ENCODE measurements at places on chromosomes 2 and 18.

GRCh38 chr18:37385846-37386778, 179.5 kb downstream of the CELF4 start:
- DNase-seq, result no peak

DNA sequence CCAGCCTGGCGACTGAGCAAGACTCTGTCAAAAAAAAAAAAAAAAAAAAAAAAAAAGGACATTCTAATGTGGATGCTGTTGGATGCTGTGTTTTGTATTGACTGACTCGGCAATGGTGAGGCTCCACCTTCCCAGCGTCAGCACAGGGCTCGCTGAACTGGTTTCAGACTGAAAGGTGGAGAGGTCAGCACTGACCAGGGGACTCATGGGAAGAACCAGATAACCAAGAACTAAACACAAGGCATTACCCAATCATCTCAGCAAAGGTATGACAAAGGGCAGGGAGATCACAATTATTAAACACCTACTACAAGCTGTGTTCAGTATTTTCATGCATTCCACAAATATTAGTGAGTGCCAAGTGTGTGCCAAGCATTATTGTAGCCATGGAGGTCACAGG, 103.2 kb downstream of the LRATD1 start:
- DNase-seq, result no peak

- DNase-seq, result no peak
These were observed 57.8 kb upstream of the GPR45 start for GRCh38 chr2:105183555-105184323.

DNA sequence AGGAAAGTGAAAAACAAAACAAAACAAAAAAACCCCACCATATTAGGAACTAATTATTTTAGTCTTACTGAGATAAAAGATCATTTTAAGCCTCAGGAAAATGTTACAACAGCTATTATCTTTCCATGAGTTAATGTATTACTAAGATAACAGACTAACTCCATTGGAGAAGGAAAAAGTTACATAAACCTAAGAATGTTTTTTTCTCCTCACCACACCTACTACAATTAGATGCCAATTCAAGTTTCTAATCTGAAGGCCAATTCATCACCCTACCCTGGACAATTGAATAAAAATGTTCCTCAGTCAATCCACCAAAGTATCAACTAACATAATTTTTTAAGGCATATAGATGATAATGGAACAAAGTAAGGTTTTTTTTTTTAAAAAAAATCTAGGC, 10.2 kb upstream of the GFPT1 start:
- DNase-seq, result no peak

GRCh38 chr2:70531419-70532086, 22.1 kb downstream of the TGFA start:
- DNase-seq, result no peak

- no peak for DNase-seq
These were observed 23.3 kb downstream of the OTOF start for GRCh38 chr2:26454561-26455001.

DNA sequence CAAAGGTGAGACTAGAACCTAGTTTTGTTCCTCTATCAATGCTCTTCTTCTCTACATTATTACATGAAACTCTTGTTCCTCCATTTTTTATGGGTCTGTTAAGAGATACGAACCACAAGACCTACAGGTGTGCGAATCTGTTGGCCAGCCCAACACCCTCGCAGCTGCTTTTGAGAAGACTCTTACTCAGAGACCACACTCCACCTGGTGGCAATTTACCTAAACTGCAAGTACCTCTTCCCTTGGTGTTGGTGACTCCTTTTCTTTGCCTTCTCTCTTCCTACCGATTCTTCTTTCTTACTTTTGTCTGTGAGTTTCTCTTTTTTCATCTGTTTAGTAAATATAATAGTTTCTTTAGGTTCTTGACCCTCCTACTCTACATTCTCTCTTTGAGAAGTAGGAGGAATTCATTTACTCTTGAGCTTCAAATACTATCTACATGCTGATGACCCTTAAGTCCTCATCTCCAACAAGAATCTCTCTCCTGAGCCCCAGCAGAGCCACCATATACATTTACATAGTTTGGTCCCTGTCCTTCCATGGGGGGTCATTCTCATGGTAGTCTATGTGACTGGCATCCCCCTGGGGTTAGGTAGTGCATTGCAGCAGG, 81.8 kb upstream of the GAREM1 start:
- peak; percentile 18 for DNase-seq

DNA sequence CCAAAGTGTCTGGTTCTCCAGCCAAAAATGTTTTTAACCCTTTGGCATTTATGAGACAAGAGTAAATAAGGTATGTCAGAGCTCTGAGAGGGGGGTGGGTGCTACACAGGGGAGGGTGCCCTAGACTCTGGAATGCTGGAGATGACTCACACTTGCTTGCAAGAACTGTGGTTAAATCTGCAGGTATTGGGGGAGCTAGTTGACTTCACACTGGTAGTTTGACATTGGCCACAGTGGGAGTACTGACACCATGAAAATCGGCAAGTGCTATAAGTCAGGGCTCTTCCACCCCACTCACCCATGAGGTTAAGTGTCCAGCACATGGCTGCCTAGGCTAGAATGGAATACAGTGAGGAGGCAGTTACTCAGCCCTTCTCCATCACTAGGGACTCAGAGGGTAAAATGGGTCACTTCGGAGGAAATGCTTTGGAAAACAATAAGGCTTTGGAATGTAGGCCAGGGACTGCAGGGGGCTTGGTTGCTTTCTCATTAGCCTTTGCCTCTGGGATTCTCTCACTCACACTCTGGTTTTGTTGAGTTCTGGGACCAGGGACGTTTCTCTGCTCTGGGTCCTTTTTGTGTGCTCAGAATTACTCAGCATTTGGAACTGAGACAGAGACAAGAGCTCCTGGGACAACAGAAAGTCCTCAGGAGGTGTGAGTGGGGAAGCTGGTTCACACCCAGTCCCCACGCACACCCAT, 91.6 kb downstream of the ACKR3 start:
- DNase-seq, result no peak

DNA sequence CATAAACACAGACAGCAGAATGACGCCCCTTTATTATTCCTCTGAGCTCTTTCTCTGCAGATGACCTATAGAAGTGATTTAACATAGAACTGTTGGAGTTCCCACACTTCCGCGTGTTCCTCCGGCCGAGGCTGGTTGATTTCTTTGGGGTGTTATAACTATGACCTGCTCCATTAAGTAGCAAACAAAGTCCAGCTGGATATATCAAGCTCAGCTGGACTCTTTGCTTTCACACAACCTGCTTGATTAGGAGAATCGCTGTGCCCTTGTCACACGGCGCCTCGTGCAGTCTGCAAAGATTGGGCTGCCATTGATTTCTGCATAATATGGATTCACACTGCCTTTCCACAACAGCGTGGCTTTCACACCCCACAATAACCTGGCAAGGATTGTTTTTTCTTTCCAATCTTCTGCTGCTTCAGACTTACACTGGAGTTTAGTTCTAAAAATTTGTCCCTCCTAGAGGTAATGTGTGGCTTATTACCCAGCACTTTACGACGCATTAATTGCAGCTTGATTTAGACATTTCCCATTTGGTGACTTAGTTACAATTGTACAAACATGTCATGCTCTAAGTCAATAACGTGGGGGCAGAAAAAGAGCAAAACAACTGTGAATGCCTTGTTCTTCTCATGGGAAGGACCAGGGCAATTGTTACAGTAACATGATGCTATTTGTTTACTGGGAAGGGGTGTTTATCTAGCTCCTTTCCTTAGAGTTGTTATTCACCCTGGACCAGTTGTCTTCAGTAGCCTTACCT, 485.7 kb downstream of the TXNL1 start:
- no peak for DNase-seq

GRCh38 chr2:194166818-194167217, 1490.2 kb upstream of the SLC39A10 start:
- DNase-seq, result no peak

DNA sequence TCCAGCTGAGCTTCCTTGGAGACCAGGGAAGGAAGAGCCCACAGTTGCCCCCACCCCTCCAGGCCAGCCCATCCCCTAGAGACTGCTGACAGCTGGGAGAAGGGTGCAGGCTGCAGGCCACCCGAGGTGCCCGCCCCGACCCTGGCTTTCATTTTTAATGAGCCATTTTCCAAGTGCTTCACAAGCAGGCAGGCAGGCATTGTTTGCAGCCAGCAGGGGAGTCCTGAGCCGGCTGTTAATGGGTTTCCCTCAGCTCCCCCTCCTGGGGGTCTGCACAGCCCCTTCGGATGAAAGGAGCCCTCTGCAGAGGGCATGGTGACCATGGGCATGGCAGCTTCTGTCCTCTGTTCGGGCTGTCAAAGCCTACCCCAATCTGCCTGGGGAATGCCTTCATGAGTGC, 94.5 kb downstream of the ZBTB7C start:
- no peak for DNase-seq

DNA sequence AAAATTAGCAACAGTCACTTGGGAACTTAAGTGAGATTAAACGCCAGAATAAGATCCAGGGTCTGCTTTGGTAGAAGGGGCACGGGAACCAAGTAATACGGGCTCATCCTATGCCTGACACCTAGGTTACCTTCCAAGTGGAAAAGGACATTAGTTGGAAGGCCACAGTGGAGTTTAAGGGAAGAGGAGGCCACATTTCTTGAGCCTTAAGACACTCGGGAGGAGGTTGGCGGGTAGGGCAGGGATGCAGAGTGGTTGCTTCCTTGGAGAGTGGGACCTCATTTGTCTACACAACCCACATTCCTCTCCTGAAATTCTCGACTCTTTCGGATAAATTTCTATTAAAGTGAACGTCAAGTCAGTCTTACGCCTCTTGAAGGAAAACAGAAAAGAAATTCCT, 510 bp upstream of the DNAH6 start:
- DNase-seq, result no peak

DNA sequence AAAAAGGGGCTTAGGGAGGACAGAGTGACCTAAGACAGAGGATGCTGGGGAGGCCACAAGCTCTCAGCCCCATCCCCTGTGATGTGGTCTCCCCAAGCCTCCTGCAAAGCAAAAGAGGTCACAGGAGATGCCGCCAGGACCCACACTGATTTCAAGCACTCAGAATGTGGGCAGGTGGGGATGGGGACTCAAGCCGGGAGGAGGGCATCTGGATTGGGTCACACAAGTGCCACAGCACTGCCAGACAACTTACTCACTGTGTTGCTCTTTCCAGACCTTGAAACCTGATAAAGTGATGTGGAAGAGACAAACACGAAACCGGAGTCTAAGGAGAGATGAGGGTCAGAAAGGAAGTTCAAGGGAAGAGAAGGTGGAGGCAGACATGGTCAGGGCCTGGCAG, 95.7 kb downstream of the TTC32 start:
- DNase-seq, result no peak

DNA sequence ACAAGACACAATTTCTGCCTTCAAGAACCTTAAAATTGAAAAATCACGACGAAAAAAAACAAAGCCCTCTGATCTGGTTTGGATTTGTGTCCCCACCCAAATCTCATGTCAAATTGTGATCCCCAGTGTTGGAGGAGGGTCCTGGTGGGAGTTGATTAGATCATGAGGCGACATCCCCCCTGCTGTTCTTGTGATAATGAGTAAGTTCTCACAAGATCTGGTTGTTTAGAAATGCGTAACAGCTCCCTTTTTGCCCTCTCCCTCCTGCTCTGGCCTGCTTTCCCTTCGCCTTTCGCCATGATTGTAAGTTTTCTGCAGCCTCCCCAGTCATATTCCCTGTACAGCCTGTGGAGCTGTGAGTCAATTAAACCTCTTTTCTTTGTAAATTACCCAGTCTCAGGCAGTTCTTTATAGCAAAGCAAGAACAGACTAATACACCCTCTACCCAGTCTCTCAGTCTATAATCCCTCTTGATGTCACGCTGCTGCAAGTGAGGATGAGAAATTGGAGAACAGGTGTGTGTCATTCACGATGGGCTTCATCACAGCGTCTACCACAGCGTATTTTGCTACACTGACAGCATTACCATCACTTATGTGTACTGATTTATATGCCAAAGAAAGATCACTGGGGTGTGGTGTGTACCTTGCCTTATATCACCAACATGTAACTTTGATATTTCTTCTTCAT, 330.7 kb downstream of the MTX2 start:
- no peak for DNase-seq

DNA sequence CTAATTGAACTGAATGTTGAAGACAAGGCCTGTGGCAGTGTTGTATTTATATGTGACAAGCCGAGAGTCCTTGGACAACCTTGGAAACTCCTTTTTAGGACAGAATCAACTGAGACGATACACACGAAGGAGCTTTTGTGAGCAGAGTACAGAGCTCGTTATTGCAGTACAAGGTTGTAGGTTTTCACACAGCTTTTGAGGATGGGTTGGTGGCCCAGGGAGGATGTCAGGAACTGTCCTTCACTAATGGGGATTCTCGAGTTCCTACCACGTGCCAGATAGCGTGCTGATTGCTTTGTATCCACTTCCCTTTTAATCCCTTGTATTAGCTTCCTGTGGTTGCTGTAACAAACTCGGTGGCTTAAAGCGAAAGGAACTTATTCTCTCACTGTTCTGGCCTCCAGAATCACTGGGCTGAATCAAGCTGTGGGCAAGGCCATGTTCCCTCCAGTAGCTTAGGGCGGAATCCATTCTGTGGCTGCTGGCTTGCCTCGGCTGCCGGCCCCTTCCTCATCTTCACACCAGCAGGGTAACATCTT, 20.2 kb downstream of the INPP4A start:
- DNase-seq, result no peak

DNA sequence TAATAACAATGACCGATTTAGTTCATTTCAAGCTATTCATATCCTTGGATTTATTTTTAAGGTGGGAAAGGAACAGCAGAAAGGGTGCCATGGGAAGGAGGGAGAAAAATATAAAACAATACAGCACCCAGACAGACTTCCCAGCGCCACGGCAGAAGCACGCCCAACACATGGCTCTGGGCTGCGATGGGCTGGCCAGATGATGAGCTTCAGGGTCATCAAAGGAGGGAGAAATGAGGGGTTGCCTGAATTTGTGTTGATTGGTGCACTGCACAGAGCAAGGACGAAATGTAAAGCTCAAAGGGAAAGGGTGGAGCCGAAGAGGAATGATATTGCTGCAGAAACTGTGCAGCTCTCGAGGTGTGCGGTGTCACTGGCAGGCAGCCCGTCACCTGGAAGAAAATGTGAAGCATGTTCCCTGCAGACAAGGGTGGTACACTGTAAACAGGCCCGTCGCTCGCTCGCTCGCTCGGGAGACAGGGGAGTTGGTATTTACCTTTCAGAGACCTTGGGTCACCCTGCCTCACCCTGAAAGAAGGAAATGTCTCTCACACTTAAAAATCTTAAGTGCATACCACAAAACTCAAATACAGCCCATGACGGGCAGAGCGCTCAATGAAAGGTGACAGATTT, 195.5 kb upstream of the CTAGE1 start:
- DNase-seq, result no peak

DNA sequence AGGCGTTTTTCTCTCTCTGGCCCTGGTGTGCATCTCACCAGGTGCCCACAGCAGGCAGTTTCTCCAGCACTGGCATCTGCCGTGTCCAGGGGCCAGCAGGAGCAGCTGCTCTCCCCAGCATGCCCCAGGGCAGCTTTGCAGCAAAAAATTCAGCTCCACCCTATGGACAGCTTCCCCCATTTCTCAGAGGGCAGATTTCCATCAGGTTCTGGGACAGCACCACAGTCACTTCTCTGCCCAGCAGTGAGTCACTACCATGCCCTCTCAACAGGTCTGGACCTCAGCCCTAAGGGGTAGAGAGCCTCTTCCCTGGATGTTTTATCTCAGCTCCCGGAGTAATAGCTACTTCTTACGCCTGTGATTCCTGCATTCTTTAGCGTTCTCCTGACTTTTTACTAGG, 170.2 kb upstream of the RAB12 start:
- no peak for DNase-seq

Data from fibroblast of skin of left biceps (primary cell).